ENCODE measurements at places on chromosomes 12 and 14. TPM values are rescaled to one million over a fixed set of nuclear protein-coding genes. Genes with fewer than 3 reads are reported as not detected.

The CAND1 gene
- 213 TPM for total RNA-seq

The MSI1 gene
- 1.5 TPM for total RNA-seq

The ISCU gene
- total RNA-seq: 88.6 TPM

The PPM1H gene
- not detected for total RNA-seq

The PPM1A gene
- 44.0 TPM for total RNA-seq

The FGF6 gene
- not detected for total RNA-seq

DNA sequence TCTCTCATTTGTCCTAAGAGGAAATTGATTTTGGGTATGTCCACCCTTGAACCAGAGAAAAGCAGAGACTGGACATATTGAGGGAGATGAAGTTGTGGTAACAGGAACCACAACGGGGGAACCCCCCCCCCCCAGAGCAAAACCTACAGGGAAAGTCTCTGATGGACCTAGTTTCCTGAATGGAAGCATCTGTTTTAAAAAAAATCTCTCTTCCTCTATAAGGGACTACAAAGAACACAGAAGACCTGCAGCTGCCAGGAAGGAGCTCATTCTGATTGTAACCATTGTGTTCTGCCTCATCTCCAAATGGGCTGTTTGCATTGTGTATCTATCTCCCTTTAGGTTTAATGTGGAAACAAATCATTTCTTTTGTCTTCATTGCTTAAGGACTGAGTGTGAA is 13.4 kb downstream of the C1S start:
- no peaks in the 10 kb centered on the region for H3K27me3 ChIP-seq
- peaks cover 5% of the 10 kb centered on the region for H3K4me1 ChIP-seq
- no peak overlapping the region for H3K27ac ChIP-seq
- DNase-seq: no peak

GRCh38 chr12:132500142-132500855 is 10.3 kb downstream of the FBRSL1 start:
- no peak overlapping the region for H3K27ac ChIP-seq
- peaks cover 54% of the 10 kb centered on the region for H3K4me1 ChIP-seq
- no peaks in the 10 kb centered on the region for H3K36me3 ChIP-seq
- H3K27me3 ChIP-seq: no peaks in the 10 kb centered on the region
- H3K4me3 ChIP-seq: no peak overlapping the region

GRCh38 chr12:62914443-62915203 is 20.3 kb downstream of the PPM1H start:
- no peak overlapping the region for H3K27ac ChIP-seq
- DNase-seq: no peak
- H3K4me3 ChIP-seq: no peak overlapping the region
- no peaks in the 10 kb centered on the region for H3K36me3 ChIP-seq
- H3K27me3 ChIP-seq: peaks cover 6% of the 10 kb centered on the region
- H3K4me1 ChIP-seq: no peaks in the 10 kb centered on the region

DNA sequence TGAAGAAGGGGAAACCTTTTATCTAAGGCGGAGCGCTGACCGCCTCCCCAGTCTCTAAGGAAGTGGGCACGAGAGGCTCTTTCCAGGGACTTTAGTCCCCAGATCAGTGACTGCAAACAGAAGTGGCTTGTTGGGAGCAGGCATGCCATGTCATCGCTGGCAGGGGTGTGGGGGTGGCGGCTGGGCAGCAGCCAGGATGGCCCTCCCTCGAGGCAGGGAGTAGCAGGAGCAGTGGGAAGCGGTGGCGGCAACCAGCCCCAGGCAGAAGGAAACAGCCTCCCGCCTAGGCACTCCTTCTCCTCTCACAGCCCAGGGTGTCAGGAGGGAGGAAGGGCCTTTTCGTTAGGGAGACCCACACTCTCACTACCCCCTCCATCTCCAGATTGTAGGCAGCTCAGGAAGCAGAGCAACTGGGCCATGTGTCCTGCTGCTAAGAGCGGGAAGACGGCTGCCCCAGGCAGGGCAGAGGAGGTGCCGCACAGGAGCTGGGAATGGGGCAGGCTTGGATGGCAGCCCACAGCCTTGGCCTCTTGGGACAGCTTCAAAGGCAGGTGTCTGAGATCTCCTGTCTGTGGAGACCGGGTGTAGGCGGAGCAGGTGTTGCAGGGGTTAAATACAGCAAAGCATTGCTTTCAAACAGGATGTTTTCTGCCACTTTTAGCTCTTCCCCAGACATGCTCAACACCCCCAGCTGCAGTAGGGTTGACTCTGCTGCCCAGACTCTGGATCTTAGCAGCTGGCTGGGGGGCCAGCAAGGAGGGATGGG is 21.8 kb downstream of the VDR start:
- peaks cover 88% of the 10 kb centered on the region for H3K4me1 ChIP-seq
- H3K36me3 ChIP-seq: peaks cover 85% of the 10 kb centered on the region
- no peaks in the 10 kb centered on the region for H3K27me3 ChIP-seq
- peak; percentile 67 for DNase-seq

- H3K4me3 ChIP-seq: no peak overlapping the region
- no peak overlapping the region for H3K27ac ChIP-seq
- H3K27me3 ChIP-seq: no peaks in the 10 kb centered on the region
- no peaks in the 10 kb centered on the region for H3K4me1 ChIP-seq
These were observed 666.6 kb downstream of the DIO2 start for GRCh38 chr14:79544698-79545070.

GRCh38 chr14:52080808-52081755 is 12.2 kb upstream of the NID2 start:
- H3K4me1 ChIP-seq: no peaks in the 10 kb centered on the region
- no peak overlapping the region for H3K4me3 ChIP-seq
- peaks cover 2% of the 10 kb centered on the region for H3K27me3 ChIP-seq
- H3K36me3 ChIP-seq: peaks cover 1% of the 10 kb centered on the region
- no peak overlapping the region for H3K27ac ChIP-seq

DNA sequence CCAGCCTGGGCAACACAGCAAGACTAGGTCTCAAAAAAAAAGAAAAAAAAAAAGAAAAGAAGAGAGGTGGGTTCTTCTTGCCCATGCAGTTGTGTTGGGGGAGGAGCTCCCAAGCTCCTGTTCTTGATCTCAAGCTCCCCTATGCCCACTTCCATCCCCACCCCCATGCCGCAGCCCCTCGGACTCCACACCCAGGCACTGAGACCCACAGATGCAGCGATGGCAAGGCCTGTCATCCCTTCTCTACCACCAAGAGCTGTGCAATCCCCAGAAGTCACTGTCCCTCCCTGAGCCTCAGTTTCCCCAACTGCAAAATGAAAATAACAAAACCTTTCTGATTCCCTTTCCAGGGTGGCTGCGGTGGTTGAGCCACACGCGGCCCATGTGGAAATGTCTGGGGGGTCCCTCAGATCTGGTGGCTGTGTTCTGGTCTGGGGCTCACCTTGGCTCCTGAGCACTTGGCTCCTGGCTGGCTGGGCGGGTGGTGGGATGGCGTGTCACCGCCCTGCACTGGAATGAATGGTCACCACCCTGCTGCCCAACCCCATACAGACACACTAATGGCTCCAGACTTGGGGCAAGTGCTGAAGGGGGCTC is 22.6 kb upstream of the KIF26A start:
- no peak overlapping the region for H3K27ac ChIP-seq
- no peak overlapping the region for H3K4me3 ChIP-seq
- peaks cover 26% of the 10 kb centered on the region for H3K27me3 ChIP-seq
- no peaks in the 10 kb centered on the region for H3K36me3 ChIP-seq
- no peaks in the 10 kb centered on the region for H3K4me1 ChIP-seq

- no peaks in the 10 kb centered on the region for H3K27me3 ChIP-seq
- no peaks in the 10 kb centered on the region for H3K36me3 ChIP-seq
- H3K4me1 ChIP-seq: no peaks in the 10 kb centered on the region
- H3K27ac ChIP-seq: no peak overlapping the region
- DNase-seq: no peak
These were observed 51.2 kb downstream of the GALNT8 start for GRCh38 chr12:4771172-4771959.

DNA sequence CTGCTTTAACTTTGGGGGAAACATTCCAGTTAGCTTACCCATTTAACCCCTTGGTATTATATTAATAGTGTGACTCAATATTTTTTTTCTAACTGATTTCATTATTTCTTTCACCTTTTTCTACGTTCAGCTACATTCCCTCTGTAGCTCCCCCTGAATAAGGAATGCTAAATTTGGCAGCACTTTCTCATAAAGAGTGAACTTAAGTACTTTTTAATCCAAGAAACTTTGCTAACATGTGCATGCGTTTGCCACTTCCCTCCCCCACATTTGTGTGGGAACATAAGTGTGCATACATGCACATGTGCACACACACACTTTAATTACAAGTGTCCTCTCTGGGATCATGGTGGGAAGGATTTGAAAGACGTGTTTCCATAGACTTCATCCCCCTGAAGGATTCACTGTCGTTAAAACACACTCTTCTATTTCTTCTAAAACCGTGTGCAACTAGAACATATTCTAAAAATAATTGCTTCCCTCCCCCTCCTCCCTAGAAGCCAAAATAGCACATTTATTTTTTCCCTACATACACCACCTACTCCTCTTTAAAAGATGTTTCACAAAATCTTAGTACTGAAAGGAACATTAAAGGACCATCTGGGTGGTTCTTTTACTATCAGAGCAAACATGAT is 142.6 kb downstream of the PPM1H start:
- no peak for DNase-seq
- no peak overlapping the region for H3K27ac ChIP-seq
- no peaks in the 10 kb centered on the region for H3K36me3 ChIP-seq
- H3K4me1 ChIP-seq: no peaks in the 10 kb centered on the region

DNA sequence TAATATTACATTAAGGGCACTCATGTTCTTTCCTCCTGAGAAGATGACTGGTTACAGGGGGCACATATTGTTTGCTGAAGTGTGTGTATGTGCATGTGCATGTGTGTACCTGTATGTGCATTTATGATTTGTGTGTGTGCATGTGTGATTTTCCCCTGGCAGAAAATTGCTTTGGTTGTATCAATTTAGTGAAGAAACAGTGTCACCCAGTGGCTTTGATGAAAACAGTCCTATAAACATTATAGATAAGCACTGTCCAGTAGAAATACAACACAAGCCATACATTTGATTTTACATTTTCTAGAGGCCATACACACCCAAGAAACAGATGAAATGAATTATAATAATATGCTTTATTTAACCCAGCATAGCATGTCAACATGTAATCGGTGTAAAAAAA is 8.6 kb downstream of the PDE3A start:
- H3K27ac ChIP-seq: no peak overlapping the region
- no peaks in the 10 kb centered on the region for H3K36me3 ChIP-seq
- peaks cover 11% of the 10 kb centered on the region for H3K27me3 ChIP-seq

DNA sequence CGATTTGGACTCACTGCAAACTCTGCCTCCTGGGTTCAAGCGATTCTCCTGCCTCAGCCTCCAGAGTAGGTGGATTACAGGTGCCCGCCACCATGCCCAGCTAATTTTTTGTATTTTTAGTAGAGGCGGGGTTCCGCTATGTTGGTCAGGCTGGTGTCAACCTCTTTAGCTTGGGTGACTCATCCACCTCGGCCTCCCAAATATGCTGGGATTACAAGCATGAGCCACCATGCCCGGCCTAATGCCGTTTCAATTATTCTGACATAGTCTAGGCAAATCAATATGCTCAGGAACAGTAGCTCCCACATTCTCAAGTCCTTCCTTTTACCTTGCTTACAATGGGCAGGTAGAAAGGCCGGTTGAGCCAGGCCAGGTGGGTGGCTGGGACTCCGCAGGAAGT is 82.0 kb upstream of the EEA1 start:
- H3K36me3 ChIP-seq: no peaks in the 10 kb centered on the region
- peaks cover 9% of the 10 kb centered on the region for H3K4me1 ChIP-seq
- DNase-seq: no peak
- peaks cover 3% of the 10 kb centered on the region for H3K27me3 ChIP-seq
- H3K4me3 ChIP-seq: no peak overlapping the region

- no peak overlapping the region for H3K27ac ChIP-seq
- no peak for DNase-seq
- H3K4me1 ChIP-seq: no peaks in the 10 kb centered on the region
- H3K27me3 ChIP-seq: peaks cover 15% of the 10 kb centered on the region
- no peak overlapping the region for H3K4me3 ChIP-seq
These were observed 120.4 kb downstream of the HMGA2 start for GRCh38 chr12:65944637-65945036.

DNA sequence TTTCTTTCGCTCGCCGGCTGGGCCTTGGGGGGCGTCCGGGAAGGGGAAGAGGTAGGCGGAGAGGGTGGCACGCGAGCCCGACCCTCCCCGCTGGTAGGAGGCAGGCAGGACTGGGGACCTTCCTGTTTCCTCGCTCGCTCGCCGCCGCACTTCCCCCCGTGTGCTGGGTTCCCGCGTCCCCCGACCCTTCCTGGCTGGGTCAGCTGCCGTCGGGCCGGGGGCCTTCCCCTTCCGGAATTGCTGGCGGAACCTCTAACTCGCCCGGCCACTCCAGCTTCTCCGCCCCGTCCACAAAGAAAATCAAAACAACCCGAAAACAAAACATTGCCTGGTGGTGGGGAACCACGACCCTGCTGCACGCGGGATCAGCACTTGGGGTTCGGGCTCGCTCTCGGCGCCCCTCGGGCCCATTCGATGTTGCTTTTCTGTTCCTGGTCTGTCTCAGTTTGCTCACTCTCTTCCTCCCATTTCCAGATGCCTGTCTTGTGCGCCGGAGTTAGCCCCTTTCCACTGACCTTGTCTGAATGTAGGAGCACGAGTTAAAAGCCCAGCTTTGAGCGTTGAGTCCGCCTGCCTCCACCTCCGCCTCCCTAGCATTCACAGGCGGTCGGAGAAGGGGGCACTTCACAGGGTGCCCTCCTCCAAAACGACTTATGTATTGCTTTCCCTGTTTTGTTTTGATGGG is 581 bp downstream of the PAPOLA start:
- peaks cover 5% of the 10 kb centered on the region for H3K27me3 ChIP-seq
- H3K36me3 ChIP-seq: peaks cover 29% of the 10 kb centered on the region
- peaks cover 37% of the 10 kb centered on the region for H3K4me1 ChIP-seq
- DNase-seq: peak; percentile 64
- peak overlapping the region; percentile 87 for H3K4me3 ChIP-seq
- peak overlapping the region; percentile 91 for H3K27ac ChIP-seq

GRCh38 chr14:65344011-65344410 is 68.5 kb upstream of the FUT8 start:
- H3K4me3 ChIP-seq: no peak overlapping the region
- no peak for DNase-seq
- H3K27me3 ChIP-seq: no peaks in the 10 kb centered on the region
- H3K36me3 ChIP-seq: peaks cover 5% of the 10 kb centered on the region

- no peak overlapping the region for H3K27ac ChIP-seq
- peaks cover 21% of the 10 kb centered on the region for H3K4me1 ChIP-seq
- no peaks in the 10 kb centered on the region for H3K27me3 ChIP-seq
- no peak overlapping the region for H3K4me3 ChIP-seq
These were observed 4.5 kb downstream of the FICD start for GRCh38 chr12:108519558-108519957.

DNA sequence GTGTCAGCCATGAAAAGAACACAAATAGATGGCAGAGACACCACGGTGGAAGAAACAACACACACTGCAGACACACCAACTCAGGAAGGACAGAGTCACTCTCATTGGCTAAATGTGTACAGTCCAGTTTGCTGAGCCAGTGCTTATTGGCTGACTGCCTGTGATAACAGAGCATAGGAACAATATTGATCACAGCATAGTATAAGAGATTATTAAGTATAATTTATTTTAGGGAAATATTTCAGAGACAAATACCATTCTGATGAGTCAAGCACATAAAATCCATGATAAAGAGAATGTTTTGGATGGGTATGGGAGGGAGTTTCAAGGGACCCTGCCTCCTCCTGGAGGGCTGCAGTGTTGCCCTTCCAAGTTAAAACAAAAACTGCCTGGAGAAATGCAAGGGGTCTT is 50.9 kb downstream of the BTG1 start:
- no peak overlapping the region for H3K4me3 ChIP-seq
- no peaks in the 10 kb centered on the region for H3K27me3 ChIP-seq
- H3K27ac ChIP-seq: no peak overlapping the region
- peaks cover 25% of the 10 kb centered on the region for H3K4me1 ChIP-seq
- DNase-seq: no peak

Measured in activated CD4-positive, alpha-beta memory T cell treated with anti-CD3 and anti-CD28 coated beads for 36 hours (primary cell).